T-helper 22 cell (primary cell): ENCODE measurements at places on chromosomes 4 and X.

- no peak for DNase-seq
These were observed 59.4 kb upstream of the ADRA2C start for GRCh38 chr4:3706565-3707422.

DNA sequence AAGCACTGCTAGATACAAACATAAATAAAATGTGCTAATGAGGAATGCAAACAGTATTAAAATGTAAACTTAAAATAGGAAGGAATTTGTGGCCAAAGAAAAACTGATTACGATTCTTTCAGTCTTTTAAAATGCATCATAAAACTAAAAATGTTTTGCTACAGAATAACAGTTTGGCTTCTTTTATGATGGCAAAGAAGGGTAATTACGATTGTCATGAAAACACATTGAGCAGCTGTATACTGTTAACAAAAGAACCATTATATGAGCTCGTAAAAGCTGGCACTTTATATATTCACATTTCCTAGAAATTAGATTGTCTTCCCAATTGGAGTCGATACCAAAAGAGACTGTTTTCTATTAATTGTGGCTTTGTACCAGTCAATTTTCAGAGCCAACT, 290.4 kb downstream of the NR3C2 start:
- no peak for DNase-seq

GRCh38 chr4:106809076-106809475, 227.0 kb downstream of the DKK2 start:
- DNase-seq = no peak

GRCh38 chrX:6446582-6446981, 88.3 kb downstream of the VCX3A start:
- no peak for DNase-seq

- DNase-seq = no peak
These were observed 33.8 kb downstream of the NDP start for GRCh38 chrX:43939187-43939926.

GRCh38 chr4:20474119-20474518, 222.4 kb downstream of the SLIT2 start:
- no peak for DNase-seq

DNA sequence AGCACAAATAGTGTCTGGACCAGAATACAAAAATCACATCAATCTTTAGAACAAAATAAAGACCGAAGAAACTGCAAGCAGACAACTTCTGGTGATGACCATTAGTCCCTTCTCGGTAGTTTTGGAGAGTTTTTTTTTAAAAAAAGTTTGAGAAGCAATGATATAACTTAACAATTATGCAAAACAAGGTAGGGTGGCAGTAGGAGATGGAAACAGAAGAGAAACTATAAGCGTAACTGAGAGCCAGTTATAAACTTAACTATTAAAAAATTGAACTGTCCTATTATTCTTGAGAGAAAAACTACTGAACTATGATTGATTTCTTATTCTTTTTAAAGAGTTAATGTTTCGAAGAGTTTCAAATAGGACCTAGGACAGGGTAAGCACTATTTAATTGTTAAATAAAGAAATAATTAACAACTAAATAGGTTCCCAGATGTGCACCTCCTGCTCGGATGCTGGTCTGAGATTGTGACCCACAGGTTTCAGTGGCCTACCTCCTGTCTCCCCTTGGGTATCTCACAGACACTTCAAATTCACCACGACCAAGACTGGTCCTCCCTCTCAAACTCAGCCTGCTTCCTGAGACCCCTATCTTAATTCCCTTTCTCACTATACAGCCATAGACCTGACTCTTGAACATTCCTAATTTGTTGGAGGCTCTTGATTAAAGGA, 81.3 kb downstream of the LEF1 start:
- no peak for DNase-seq

- DNase-seq = no peak
These were observed 364.9 kb downstream of the ZNF674 start for GRCh38 chrX:46180258-46180687.
